ENCODE measurements at places on chromosomes 12 and 14.

- ATAC-seq = no peak
Measured at GRCh38 chr12:45244561-45245343, 28.9 kb downstream of the ANO6 start.

- peak; percentile 32 for ATAC-seq
Measured at GRCh38 chr14:74647678-74648461, 35.8 kb upstream of the LTBP2 start.

DNA sequence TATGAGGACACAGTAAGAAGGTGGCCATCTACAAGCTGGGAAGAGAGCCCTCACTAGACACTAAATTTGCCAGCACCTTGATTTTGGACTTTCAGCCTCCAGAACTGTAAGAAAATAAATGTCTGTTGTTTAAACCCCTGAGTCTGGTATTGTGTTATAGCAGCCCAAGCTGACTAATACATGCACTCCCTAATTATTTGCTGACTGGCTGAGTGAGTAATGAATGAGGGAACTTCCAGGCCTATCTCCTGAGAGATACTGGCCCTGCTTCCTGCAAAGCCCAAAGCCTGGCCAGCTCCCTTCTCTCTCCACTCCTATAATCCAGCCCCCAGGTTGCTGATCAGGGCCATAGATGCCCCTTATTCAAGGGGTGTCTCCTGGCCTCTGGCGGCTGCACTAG is 120.0 kb upstream of the NOS1 start:
- no peak for ATAC-seq

DNA sequence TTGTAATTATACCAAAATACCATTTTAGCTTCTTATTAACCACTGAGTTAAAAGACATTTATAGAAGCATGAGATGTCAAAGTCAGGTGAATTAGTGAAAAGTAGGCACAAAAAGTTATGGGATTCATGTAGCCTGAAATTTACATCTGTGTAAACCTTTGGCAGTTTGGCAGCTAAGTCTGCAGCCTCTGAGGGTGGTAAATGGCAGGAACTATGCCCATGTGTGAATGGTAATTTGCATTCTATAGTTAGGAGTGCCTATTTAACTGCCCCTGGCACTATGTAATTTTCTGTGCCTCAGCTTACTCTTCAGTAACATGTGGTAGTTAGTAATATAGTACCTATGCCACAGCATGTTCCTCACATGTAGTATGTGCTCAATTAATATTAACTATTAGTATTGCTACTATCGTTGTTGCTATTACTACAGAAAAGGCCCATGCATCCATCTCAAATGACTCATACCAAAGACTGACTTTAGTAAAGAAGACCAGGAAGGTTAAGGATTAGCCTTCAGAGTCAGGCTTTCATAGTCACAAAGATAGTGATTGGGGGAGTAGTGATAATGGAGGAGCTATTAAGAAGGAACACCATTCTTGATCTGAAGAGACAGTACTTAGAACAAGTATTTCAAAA is 258.7 kb upstream of the BTG1 start:
- no peak for ATAC-seq

DNA sequence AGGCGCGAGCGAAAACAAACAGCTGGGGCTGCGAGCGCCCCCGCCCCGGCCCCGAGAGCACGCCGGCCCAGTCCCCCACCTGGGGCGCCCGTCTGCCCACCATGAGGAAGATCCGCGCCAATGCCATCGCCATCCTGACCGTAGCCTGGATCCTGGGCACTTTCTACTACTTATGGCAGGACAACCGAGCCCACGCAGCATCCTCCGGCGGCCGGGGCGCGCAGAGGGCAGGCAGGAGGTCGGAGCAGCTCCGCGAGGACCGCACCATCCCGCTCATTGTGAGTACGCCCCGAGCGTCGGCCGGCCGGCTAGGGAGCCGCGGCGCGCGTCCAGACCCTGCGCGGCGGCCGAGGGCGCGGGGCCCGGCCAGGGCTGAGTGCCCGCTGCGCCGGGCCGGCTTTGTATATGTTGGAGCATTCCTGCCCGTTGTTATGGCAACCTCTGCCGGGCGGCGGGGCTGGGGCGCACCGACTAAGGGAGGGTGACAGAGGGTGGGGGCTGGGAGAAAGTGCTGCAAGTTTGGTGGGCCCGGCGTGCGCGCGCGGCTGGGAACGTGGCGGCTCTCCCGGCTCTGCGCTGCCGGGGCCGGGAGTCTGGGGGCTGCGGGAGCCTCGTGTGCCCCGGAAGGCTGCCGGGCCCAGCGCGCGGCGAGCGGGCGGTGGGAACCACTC is 367 bp downstream of the GALNT16 start:
- ATAC-seq = peak; percentile 51

DNA sequence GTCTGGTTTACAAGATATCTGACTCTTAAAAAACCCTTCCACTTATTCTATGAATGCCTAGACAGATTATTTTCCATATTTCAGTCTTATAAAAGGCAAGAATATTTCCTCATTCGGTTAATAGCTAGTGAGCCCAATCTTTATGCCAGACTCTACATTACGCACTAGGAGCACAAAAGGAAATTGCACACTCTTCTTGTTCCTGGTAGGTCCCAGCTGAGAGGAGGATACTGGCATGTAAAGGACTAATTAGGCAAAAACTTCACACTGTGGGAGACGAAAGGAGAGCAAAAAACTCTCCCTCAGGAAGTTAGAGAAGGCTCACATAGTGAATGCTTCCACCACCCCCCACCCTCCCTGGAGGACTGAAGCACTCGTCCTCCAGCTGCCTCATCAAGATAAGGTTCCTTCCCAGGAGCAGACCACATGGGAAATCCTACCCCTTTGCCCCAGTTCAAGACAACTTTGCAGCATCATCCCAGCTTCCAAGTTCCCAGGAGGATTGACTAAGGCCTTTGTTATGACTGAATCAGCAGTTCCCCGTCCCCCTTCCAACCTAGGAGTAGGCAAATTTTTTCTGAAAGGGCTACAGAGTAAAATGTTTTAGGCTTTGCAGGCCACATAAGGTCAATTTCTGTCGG is 14.5 kb downstream of the CAPZA3 start:
- no peak for ATAC-seq

GRCh38 chr14:60981633-60982455 is 799 bp downstream of the SLC38A6 start:
- peak; percentile 17 for ATAC-seq
